ENCODE measurements at places on chromosomes 2 and 18.

GRCh38 chr2:211128287-211128686 is 571.9 kb downstream of the CPS1 start:
- H3K4me1 ChIP-seq, result no peaks in the 10 kb centered on the region
- no peaks in the 10 kb centered on the region for H3K36me3 ChIP-seq
- no peaks in the 10 kb centered on the region for H3K27me3 ChIP-seq
- no peak overlapping the region for H3K4me3 ChIP-seq

DNA sequence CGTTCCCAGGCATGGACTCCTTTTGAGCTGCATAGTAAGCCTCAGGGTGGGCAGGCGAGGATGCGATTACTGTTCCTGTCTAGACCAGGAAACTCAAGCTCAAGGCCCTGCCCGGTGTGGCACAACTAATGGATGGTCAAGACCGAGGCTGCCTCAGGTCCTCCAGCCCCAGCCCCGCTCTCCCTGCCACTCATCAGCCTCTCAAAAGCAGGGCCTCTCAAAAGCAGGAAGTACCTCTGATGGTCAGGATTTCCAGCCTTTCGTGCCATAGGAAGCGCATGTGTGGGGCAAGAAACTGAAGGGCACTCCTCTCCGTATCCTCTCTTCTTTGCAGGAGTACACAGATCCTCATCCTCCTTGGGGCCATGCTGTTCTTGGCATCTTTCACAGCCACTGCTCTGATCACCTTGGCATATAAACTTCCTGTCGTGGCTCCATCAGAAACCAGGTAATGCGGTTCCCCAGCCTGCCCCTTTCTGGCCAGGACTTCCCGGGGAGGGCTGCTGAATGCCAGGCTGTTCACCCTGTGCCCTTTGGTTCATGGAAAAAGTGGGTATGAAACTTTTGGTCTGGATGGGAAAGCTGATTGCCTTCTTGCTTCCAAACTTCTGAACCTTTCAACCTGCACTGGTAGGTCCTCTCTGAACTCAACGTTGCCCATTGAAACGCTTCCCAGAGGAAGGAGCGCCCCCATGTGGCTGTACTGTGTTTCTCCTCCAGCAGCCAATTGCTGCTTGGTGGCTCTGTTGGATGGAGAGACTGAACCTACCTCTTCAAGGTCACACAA is 82.8 kb upstream of the SEC11C start:
- H3K27ac ChIP-seq, result no peak overlapping the region
- H3K4me3 ChIP-seq, result no peak overlapping the region
- no peaks in the 10 kb centered on the region for H3K4me1 ChIP-seq
- no peaks in the 10 kb centered on the region for H3K36me3 ChIP-seq

- H3K36me3 ChIP-seq, result no peaks in the 10 kb centered on the region
- DNase-seq, result no peak
- H3K27ac ChIP-seq, result no peak overlapping the region
- H3K4me3 ChIP-seq, result no peak overlapping the region
Measured at GRCh38 chr2:165902934-165903333, 50.6 kb downstream of the TTC21B start.

- no peak for DNase-seq
- H3K4me3 ChIP-seq, result no peak overlapping the region
- no peak overlapping the region for H3K27ac ChIP-seq
- H3K4me1 ChIP-seq, result no peaks in the 10 kb centered on the region
- H3K36me3 ChIP-seq, result no peaks in the 10 kb centered on the region
Measured at GRCh38 chr2:225028572-225028971, 13.7 kb downstream of the DOCK10 start.

- no peaks in the 10 kb centered on the region for H3K4me1 ChIP-seq
- no peak for DNase-seq
- no peaks in the 10 kb centered on the region for H3K27me3 ChIP-seq
- no peak overlapping the region for H3K4me3 ChIP-seq
- H3K36me3 ChIP-seq, result no peaks in the 10 kb centered on the region
Measured at GRCh38 chr2:187404431-187405110, 43.5 kb downstream of the CALCRL start.

DNA sequence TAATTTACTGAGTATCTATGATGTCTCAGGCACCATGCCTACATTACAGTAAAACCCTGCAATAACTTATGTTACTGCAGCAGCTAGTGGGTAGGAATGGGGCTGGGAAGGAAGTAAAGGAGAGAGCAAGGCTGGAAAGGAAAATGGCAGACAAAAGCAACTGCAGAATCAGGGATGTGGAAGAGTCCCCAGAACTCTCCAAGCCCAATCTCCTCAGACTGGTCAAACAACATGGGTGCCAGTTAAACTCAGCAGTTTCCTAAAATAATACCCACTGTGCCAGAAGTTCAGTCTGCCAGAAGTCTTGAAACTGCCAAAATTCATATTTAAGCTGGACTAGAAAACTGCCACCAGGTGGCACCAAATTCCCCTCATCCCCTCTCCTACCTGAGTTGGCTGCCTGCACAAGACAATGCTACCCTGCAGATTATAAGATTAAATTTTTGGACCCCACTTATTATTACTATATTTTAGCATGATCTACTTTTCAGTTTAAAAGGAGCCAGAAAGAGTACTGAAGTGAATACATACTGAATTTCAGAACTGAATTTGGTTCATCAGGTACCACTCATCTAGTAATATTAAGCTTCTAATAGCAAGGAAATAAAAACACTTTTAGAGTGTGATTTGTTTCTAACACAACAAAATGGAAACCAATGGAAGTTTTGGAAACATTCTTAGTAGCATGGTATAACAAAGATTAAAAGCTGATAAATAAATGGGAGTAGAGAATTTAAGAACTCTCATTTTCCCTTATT is 86.8 kb upstream of the DNER start:
- H3K4me1 ChIP-seq, result peaks cover 7% of the 10 kb centered on the region
- no peak for DNase-seq
- H3K4me3 ChIP-seq, result no peak overlapping the region
- no peaks in the 10 kb centered on the region for H3K27me3 ChIP-seq

DNA sequence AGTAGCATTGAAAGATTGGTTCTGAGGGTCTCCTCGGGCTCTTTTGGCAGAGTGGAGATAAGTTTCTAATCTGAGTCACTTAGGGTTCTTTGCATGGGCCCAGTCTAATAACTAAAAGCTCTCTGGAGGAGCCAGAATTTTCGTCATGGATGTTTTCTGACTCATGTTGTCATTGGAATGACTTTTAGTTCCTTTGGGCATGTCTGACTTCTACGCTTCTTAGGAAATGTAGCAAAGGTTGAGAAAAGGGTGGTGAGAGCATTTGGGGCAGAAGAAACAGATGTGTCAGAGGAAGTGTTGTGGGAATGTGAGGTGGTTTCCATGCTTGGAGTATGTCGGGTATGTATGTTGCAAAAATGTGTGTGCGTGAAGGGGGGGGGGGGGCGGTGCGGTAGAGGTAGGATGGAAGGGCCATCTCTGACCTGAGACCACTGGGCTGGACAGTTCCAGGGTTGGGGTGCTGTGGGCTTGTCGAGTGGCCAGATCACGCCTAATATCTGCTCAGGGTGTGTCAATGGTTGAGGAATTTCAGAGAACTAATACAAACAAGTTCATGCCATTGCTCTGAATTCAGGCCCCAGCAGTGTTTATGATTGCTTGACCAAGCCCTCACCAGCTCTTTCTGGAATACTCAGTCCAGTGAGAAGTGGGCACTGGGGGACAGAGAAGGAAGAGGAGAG is 26.9 kb downstream of the KLHL29 start:
- no peaks in the 10 kb centered on the region for H3K27me3 ChIP-seq
- DNase-seq, result no peak
- H3K4me1 ChIP-seq, result peaks cover 10% of the 10 kb centered on the region
- H3K27ac ChIP-seq, result no peak overlapping the region
- H3K36me3 ChIP-seq, result no peaks in the 10 kb centered on the region

DNA sequence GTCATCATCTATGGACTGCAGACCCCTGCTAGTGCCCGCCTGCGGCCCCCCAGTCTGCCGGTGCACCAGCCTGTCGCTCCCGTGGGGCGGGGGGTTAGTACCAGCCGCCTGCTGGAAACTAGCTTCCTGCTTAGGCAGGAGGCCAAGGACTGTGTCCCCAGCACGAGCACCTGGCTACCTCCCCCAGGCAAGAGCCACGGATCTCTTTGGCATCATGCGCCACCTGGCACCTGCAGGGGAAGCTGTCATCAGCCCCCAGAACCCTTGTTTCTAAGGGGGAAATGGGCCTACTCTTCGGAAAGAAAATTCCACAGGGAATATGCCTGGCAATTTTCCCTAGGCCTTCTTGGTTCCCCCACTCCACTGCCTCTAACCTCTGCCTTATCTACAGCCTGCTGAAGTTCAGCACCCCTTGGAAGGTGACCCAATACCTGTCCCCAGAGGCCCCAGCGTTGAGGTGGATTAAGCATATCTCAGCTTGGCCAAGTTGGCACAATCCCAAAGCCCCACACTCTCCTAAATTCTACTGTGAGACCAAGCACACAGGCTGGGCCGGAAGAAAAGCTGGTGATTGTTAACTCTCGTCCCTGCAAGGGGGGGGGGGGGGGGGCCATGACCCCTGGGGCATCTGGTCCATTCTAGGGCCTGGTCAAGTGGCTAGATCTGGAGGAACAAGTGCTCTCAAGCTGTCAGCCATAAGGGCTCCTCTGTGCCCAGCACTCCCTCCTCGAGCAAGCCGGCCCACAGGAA is 62.0 kb upstream of the POMC start:
- H3K4me3 ChIP-seq, result no peak overlapping the region
- no peaks in the 10 kb centered on the region for H3K27me3 ChIP-seq
- H3K27ac ChIP-seq, result no peak overlapping the region
- peaks cover 18% of the 10 kb centered on the region for H3K4me1 ChIP-seq
- no peak for DNase-seq

Measured in esophagus squamous epithelium (tissue), 5 donors.